Keratinocyte (primary cell): ENCODE measurements at places on chromosomes 12 and 14.

DNA sequence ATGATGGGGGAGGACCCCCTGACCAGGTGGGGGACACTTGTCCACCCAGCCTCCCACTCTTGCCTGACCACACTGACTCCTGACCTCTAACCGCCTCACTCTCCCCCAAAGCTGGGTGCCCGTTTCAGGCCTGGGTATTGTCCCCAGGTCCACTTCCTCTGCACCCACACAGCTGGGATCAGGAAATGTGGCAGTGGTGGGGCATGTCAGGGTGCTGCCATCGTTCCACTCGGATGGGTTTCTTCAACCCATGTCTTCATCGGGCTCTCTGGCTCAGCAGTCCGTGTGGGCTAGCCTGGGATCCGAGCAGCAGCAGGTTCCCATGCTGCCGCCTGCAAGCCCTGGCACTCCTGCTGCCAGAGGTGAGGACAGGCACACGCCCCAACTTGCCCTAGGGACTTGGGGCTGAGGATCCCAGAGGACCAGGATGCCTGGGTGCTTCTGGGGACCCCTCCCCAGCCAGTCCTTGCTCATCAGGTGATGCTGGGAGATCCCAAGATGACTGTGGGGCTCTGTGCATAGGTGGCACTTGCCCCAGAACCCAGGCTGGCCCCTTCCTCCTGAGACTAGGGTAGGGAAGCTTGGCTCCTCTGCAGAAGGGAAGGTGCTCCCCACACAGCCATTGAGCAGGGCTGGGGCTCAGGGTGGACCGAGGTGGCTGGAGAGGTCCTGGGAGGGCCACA is 2.9 kb upstream of the CLBA1 start:
- DNase-seq: no peak

DNA sequence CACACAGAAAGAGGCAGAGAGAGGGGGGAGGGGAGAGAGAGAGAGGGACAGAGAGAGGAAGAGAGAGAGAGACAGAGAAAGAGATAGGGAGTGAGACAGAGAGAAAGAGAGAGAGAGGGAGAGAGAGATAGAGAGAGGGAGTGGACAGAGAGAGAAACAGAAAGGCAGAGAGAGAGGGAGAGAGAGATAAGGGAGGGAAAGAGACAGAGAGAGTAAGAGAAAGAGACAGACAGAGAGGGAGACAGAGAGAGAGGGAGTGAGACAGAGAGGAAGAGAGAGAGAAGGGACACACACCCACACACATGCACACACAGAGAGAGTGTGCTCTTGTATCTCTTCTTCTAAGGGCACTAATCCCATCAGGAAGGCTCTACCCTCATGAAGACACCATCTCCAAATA is 103.2 kb upstream of the ESRRB start:
- no peak for DNase-seq

DNA sequence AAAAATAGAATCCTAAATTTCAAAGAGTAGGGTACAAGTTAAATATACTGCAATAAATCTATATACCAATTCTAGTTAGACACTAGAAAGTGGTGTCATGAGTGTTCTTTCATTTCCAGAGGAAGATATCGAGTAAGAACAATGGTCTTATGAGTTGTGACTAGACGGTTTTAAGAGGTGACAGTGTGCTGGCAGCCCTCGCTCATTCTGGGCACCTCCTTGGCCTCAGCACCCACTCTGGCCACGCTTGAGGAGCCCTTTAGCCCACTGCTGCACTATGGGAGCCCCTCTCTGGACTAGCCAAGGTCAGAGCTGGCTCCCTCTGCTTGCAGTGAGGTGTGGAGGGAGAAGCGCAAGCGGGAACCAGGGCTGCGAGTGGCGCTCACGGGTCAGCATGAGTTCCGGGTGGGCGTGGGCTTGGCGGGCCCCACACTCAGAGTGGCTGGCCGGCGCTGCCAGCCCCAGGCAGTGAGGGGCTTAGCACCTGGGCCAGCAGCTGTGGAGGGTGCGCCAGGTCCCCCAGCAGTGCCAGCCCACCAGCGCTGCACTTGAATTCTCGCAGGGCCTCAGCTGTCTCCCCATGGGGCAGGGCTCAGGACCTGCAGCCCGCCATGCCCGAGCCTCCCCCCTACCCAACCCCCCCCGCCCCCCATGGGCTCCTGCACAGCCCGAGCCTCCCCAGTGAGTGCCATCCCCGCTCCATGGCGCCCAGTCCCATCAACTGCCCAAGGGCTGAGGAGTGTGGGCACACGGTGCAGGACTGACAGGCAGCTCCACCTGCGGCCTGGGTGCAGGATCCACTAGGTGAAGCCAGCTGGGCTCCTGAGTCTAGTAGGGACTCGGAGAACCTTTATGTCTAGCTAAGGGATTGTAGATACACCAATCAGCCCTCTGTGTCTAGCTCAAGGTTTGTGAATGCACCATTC is 18.7 kb downstream of the PRKD1 start:
- DNase-seq: no peak

GRCh38 chr12:118368821-118369220 is 3.9 kb downstream of the TAOK3 start:
- no peak for DNase-seq

- no peak for DNase-seq
Observed at GRCh38 chr14:100069161-100069800, 4.1 kb downstream of the EVL start.

GRCh38 chr12:31225656-31226535 is 100.1 kb downstream of the SINHCAF start:
- DNase-seq: no peak

DNA sequence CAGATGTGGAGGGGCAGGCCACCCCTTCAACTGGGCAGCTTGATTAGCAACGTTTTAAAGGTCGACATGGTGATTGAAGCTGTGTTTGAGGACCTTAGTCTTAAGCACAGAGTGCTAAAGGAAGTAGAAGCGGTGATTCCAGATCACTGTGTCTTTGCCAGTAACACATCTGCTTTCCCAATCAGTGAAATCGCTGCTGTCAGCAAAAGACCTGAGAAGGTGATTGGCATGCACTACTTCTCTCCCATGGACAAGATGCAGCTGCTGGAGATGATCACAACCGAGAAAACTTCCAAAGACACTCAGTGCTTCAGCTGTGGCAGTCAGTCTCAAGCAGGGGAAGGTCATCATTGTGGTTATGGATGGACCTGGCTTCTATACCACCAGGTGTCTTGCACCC is 23.9 kb upstream of the AICDA start:
- DNase-seq: no peak

DNA sequence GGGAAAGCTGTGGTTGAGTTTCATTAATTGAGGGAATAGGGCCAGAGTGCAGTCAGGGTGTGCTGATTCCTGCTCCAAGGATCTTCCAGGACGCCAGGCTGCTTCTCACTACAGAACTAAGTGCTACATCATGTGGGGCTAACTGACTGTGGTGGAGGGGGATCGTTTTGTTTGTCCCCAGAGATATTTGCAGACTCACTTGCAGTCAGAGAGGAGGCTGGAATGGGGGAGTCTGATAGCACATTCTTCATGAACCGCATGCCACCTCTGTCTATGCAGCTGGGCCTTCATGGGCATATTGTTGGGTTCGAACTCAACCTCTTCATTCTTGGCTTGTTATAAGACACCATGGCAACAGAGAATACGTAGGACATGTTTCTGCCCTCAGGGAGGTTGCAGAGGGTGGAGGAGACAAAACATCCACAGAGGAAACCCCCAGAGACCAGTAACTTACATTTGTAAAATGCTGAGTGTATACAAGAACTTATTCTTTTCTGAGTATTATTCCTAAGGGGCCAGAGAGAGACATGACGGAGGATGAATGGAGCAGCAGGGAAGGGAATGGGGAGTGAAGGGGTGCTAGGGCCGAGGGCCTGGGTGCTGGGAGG is 13.0 kb downstream of the KRT7 start:
- DNase-seq: no peak

- DNase-seq: peak; percentile 95
Observed at GRCh38 chr14:98579140-98579539, 692.9 kb downstream of the BCL11B start.

DNA sequence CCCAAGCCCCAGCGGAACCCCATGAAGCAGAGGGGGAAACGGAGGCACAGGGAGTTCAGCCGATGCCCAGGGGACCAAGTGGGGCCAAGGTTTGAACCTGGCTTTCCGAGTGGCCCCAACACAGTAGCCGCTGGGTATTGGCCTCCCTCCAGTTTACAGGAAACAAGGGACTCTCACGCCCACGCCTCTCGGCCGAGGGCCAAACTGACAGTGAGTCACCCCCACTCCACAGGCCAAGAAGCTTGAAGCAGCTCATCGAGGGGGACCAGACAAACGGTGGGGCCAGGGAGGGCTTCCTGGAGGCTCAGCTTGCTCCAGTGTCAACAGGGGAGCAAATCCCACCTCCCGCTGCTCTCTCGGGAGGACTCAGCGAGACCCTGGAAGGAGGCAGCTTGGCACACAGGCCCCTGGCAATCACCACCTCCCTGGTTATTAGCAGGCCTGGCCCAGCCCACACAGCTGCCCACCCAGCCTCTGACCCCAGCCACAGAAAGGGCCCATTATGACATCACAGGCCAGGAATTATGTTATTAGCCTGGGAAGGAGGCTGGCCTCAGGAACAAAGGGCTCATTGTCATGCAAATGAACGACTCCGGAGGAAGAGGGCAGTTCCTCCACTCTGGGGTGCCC is 54.6 kb downstream of the NCOR2 start:
- DNase-seq: no peak

GRCh38 chr12:47822401-47822800 is 2.7 kb upstream of the HDAC7 start:
- no peak for DNase-seq

DNA sequence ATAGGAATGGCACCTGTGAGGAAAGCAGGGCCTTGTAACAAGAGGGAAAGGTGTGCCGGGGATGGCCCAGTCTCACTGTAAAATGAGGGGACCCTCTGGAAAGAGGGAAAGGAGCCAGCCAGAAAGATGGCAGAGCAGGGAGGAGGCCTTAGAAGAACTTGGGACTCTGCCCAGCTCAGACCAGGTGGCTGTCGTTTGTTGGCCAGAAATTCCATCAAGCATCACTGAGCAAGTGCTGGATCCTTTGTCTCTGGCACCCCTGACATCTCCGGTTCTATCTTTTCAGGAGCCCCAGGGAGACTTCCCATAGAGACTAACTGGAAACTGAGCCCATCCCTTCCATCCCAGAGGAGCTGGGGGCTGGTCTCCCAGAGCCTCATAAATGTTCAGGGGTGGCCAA is 43.3 kb downstream of the DEGS2 start:
- DNase-seq: no peak

DNA sequence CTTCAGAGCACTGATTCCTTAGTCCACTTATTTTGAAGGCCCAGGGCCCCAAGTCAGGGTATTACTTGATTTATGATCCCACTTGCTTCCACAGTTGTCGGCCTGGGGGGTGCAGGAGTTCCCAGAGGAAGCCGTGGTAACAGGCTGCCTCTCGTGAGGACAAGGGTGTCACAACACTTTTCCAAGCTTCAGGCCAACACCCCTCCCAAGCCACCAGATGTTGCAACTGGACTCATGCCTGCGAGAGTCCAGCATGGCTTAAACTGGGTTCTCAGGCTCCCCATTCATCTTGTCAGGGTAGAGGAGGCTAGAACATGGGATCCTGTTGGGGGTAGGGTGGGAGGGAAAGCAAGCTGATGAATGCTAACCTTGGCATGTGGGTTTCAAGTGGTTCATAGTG is 56.1 kb downstream of the BMP4 start:
- DNase-seq: no peak

GRCh38 chr12:91178781-91179180 is 3.8 kb downstream of the DCN start:
- no peak for DNase-seq

DNA sequence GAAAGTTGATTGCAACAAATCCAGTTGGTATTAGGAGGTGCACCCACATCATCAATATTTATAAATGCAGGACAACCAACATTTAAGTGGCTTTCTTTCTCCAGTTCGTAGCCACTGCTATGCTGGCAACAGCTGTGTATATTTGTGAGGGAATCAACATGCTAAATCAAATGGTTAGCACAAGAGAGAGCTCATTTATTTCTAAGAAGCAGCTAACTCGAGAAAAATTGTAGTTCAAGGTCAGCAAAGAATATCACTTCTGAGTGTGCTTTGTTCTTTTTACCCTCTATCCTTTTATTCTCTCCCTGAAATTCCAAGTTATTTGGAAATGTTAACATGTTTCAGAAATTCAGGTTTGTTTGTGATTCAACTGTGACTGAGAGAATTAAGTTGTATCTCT is 137.3 kb downstream of the NAV3 start:
- no peak for DNase-seq

DNA sequence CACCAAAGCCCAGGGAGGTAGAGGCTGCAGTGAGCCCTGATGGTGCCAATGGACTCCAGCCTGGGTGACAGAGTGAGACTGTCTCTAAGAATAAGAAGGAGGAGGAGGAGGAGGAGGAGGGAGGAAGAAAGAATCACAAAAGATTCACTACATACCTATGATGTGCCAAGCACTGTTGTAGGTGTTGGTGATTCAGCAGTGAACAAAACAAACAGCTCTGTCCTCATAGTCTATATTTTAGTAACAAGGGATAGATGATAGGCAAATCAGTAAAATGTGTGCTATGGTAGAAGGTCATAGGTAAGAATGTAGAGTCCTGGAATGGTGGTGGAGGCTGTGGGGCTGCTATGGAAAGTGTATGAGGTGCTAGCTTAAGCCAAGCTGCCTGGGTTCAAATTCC is 18.0 kb upstream of the ABHD12B start:
- DNase-seq: no peak

GRCh38 chr12:49346659-49347310 is at the start of gene DNAJC22:
DNAJC22 (plus strand) TSS chr12:49346888; CDS start chr12:49348873, 1,985 bp downstream.
- DNase-seq: no peak

DNA sequence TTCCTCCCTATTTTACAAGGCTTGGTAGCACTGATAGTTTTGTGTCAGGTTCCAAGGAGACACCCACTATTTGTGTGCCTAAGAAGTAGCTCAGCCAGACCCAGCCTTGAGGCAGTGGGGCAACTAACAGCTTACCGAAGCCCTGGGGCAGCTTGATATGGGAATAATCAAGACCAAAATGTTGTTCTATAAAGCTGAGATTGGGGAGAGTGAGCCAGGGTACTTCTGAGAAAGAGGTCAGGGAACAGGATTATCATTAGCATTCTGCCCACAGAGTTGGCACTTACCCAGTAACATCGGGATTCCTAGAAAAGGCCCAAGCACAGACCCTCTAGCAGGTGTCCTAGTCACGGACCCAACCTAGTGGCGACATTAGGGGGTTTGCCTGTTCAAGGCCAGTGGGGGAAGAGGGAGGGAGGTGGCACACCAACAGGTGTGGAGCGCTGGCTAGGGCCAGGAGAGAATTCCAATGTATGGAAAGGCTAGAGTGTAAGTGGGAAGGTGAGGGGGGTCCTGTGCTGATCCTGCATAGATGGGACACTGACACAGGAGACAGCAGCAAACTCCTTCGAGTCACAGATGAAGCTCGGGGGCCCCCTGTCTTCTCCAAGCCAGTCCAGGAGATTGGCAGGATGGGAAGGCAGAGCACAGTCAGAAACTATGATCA is 4.9 kb downstream of the PPP1R3E start:
- no peak for DNase-seq

DNA sequence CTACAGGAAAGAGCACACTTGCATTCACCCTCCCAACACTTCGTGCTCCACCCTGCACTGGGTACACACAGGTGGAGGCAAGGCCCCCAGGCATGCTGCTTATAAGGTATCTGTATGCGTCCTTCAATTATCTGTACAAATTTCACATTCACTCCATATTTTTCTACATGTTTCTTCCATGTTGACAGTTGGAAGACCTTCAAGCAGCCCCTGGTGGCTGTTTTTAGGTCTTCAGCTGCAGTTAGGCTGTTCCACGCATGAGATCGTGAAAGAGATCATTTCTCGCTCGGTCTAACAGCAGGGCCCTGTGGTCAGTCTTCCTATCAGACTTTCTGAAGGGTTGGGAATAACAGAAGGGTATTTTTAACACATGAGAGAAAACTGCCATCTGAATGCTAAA is 47.1 kb downstream of the PLXNC1 start:
- no peak for DNase-seq

GRCh38 chr12:63862187-63862968 is 17.9 kb downstream of the SRGAP1 start:
- DNase-seq: no peak
